ENCODE measurements at places on chromosomes 7 and 10.

- DNase-seq: no peak
Observed at GRCh38 chr10:48317321-48317990, 11.0 kb downstream of the MAPK8 start.

DNA sequence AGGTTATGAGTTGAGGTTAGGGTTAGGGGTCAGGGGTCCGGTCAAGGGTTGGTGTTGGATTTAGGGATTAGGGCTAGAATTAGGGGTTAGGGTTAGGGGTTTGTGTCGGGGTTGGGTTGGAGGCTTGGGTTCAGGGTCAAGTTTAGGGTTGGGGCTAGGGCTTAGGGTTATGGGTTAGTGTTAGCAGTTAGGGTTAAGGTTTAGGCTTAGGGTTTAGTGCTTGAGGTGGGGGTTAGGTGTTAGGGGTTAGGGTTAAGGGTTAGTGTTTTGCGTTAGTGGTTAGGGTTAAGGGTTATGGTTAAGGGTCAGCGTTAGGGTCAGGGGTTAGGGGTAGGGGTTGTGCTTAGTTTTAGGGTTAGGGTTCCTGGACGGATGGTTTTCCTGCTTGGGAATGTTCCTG, 1.7 kb upstream of the SYCE1 start:
- no peak for DNase-seq

DNA sequence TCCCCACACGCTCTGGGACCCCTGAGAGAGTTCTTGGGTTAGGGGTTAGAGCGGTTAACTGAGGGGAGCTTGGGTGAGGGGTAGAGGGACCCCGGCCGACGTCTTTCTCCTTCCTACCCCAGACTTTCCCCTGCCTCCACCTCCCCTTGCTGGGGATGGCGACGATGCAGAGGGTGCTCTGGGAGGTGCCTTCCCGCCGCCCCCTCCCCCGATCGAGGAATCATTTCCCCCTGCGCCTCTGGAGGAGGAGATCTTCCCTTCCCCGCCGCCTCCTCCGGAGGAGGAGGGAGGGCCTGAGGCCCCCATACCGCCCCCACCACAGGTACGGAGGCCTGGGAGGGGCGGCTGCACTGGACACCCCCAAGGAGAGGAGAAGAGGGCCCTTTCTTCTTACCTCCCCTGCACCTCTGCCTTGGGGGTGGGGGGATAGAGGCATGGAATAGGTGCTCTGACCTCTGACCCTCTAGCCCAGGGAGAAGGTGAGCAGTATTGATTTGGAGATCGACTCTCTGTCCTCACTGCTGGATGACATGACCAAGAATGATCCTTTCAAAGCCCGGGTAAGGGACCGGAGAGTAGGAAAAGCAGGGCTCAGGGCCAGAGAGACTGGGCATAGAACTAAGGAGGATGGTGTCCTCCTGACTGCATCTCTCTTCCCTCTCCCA, 1.1 kb downstream of the ZYX start:
- DNase-seq: no peak

GRCh38 chr7:4612939-4613841, 68.9 kb upstream of the FOXK1 start:
- no peak for DNase-seq

DNA sequence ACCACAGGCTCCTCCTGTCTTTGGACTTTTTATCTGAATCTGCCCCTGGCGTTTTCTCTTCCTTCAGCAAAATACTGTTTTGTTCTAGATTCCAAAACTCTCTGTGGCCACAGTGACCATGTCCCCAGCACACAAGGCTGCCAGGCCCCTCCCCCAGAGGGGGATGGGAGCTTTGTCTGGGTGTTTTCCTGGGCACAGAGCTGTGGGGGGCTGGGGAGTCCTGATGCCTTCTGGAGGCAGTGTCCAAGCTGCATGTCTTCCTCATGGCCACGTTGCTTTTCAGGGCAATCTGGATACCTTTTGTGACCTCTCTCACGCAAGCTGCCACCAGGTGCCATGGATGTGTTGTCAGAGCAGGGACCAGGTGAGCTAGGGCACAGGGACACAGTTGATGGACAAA, 26.2 kb downstream of the ANTXRL start:
- DNase-seq: no peak

DNA sequence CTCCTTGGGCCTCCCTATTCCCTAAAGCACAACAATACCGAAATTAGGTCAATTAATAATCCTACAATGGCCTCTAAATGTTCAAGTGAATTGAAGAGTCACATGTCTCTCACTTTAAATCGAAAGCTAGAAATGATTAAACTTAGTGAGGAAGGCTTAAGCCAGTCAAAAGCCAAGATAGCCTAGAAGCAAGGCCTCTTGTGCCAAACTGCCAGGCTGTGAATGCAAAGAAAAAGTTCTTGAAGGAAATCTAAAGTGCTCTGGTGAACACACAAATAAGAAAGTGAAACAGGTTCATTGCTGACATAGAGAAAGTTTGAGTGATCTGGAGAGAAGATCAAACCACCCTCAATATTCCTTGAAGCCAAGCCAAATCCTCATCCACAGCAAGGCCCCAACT, 57.2 kb downstream of the SLC29A4 start:
- DNase-seq: no peak

- DNase-seq: no peak
Observed at GRCh38 chr7:138431517-138431916, 28.5 kb upstream of the TRIM24 start.

GRCh38 chr7:69204943-69205342, 393.3 kb upstream of the AUTS2 start:
- no peak for DNase-seq

DNA sequence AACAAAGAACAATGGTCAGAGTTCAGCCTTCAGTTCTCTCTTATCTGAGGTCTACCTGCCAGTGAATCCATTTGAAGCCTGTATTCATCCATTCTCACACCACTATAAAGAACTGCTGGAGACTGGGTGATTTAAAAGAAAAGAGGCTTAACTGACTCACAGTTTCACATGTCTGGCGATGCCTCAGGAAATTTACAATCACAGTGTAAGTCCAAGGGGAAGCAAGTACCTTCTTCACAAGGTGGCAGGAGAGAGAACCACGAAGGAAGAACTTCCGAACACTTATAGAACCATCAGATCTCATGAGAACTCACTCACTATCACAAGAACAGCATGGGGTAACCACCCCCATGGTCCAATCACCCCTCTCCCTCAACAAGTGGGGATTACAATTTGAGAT, 33.0 kb upstream of the SLC25A13 start:
- DNase-seq: no peak

GRCh38 chr7:96870185-96870584, 135.2 kb upstream of the DLX6 start:
- no peak for DNase-seq

Measured in stimulated activated CD4-positive, alpha-beta T cell treated with anti-CD3 and anti-CD28 coated beads, Interleukin-4, amount 100 ng/mL, for 4 hours (primary cell).